ENCODE measurements at places on chromosomes 1 and 21.

- DNase-seq, result peak; percentile 75
These were observed 4.8 kb downstream of the S1PR1 start for GRCh38 chr1:101241485-101242225.

- DNase-seq, result peak; percentile 66
These were observed 33.4 kb downstream of the PTGER3 start for GRCh38 chr1:71014178-71014579.

GRCh38 chr1:25104932-25105561, 127.3 kb downstream of the SYF2 start:
- DNase-seq, result no peak

DNA sequence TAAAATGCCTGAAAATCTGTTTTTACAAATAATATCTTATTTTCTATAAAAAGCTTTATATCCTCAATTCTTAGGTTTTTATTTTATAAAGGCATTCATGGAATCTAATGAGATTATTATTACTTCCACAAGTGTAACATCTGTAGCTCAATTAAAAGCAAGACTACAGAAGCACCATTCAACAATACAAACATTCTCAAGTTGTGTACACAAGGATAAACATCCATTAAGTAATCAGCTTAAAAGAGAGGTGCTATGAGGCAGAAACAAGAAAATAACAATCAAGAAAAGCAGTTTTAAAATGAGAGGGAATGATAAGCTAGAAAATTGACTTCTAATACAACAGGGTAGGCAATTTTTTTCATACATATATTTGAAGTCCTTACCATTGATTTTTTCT, 326.1 kb downstream of the MRPL39 start:
- no peak for DNase-seq

GRCh38 chr1:23577056-23578004, 18.0 kb upstream of the ID3 start:
- peak; percentile 94 for DNase-seq

DNA sequence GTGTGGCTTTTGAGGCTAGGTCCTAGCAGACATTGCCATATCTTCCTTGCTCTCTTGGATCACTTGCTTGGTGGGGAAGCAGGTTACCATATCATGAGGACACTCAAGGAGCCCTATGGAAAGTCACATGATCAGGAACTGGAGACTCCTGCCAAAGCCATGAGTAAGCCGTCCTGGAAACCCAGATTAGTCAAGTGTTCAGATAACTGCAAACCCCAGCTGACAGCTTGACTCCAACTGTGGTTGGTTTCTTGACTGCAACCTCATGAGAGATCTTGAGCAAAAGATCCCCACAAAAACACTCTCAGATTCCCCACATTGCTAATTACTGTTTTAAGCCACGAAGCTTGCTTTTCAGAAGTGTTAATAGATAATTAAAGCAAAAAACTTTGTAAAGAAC, 58.6 kb downstream of the CACNA1E start:
- peak; percentile 3 for DNase-seq

- DNase-seq, result no peak
These were observed 137.1 kb downstream of the LIPI start for GRCh38 chr21:14073615-14074014.

DNA sequence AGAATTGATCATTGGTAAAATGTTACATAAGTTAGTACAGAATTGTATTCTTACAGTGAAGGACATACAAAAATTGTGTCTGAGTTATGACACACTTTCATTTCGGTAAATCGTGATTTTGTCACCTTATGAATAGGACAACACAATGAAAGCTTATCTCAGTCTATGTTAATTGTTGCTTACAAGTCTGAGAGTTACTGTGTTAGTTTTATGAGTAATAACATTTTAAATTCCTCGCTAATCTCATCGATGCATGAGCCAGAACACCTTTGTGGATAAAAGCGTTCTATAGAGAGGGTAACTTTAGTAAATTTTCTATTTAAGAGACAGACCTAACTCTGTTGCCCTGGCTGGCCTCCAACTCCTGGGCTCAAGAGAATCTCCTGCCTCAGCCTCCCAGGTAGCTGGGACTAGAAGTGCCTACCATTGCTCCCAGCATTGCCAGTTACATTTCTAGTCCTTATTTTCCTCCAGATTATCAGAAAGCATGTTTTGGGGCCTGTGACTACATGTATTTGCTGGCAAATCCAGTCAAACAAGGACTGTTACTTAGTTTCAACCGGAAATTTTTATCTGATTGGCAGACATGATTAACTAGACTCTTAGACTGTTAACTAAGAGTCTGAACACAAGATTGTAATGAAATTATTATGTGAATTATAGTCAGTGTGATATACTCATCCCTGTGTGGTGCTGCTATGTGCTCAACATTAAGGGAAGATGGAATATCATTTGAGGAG, 3.0 kb downstream of the PRRC2C start:
- no peak for DNase-seq

- DNase-seq, result no peak
These were observed 53.1 kb downstream of the ABCD3 start for GRCh38 chr1:94471271-94471670.

DNA sequence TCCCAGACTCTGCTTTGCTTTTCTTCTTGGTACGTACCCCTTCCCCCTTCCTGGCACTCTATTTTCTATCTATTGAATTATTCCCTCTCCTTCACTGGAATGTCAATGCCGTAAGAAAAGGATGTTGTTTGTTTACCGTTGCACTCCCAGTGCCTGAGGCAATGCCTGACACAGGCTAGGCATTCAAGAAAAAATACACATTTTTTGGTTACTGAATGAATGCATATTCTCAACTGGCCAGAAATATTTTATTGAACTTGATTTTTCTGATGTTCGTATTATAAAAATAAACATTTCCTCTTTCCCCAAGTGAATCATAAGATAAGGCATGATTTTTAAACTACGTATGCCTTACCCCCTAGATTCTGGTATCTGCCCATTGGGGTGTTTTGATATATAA, 41.2 kb downstream of the GNG12 start:
- DNase-seq, result peak; percentile 62

DNA sequence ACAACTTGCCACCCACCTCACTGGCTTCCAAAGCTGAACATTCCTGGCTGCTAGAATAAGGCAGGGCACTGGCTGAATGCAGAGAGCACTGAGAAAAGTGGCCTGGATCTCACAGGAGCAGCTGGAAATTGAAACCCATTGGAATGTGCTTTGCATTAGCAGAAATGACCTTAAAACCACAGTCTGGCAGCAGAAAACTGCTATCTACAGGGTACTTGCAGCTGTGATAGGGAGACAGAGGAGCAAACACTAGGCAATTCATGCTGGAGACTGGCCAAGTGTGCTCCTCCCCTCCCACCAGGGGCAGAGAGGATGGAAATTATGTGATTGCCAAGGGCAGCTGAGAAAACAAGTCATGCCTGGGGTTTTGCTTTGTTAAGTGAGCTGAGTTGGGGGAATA, 47.2 kb downstream of the HSD3B1 start:
- peak; percentile 70 for DNase-seq

DNA sequence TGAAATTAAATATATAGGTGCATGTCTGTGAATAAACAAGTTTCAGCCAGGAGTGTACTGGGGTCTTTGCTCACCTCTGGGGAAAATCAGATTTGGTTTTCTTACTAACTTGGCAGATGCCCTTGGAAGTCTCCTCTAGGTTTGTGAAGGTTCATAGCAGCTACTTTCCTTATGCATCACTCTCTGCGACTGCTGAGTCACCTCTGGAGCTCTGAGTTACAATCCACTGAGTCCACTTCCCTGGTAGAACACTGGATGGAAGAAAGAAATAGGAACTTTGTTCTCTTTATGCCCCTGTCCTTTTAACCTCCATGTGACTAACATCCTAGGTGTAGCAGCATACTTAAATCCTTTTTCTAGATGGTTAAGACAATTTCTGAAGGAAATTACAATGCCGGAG, 4.4 kb upstream of the FASLG start:
- DNase-seq, result peak; percentile 86

GRCh38 chr1:234141006-234141405, 232.2 kb upstream of the COA6 start:
- no peak for DNase-seq

DNA sequence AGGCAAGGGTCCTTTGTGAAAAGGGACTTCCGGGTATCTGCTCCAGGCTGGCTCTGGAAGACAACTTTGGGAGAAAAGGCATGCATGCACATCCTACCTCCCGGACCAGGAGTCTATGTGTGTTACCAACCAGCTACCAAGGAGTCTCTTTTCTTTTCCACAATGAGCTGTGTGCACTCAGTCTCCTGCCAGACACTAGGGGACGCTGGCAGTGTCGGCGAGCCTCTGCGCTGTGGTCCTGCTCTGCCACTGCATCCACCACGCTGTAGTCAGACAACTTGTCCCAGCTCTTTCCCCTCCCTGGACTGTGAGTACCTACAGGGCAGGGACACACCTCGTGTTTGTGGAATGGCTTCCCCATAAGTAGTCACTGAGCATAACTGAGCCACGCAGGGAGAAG, 5.1 kb upstream of the SSR2 start:
- DNase-seq, result peak; percentile 35

- peak; percentile 51 for DNase-seq
These were observed 69.6 kb upstream of the LRRC8B start for GRCh38 chr1:89454845-89455521.

DNA sequence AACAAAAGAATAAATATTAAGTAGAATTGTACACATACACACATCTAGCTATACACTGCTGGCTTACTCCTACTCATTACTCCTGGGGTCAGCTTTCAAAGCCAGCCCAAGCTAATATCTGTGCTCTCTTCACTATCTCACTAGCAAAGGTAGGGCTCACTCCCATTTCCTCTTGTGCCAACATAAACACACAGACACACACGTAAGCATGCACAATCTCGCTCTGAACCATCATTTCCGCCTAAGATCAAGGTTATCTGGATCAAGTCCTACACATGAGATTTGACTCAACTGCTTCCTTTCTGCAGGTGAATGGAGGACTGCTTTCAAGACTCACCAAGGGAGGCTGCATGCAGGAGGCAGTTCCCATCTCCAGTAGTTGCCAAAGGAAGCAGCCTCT, 28.8 kb upstream of the MTMR11 start:
- DNase-seq, result no peak

GRCh38 chr1:230824551-230824918, 43.8 kb downstream of the C1orf198 start:
- DNase-seq, result peak; percentile 36
